A172 (cell line): ENCODE measurements at places on chromosomes 2 and 18. TPM values are rescaled to one million over a fixed set of nuclear protein-coding genes. Genes with fewer than 3 reads are reported as not detected.

DNA sequence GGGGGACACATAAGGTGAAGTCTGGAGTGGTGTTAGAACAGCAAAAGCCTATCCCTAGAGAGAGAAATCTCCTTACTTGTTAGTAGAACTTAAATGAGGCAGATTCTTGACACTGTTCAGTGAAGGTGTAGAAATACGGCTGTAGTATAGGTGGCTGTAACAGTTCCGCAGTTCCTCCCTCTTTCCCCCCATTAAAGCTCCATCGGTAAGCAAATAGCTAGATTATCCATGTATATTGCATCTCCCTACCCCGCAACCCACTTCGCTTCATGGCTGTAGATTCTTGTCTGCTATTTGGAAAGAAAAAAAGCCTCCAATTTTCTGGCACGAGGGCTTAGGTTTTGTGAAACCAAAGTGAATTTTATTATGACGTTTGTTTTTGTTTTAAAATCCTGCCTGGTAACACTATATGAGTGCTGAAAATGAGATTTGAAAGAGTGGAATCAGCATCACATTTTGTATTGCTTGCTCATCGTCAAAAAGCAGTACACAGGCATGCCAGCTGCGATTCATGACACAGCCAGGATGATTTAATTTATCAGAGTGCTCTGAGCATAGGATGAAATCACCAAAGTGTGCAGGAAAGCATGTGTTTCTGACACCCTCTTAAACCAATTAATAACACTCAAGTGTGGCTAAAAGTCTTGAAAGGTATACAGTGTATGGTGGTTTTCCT is 1.4 kb downstream of the FAM171B start:
- peak; percentile 40 for DNase-seq

GRCh38 chr2:172129404-172129803 is 26.7 kb upstream of the DLX2 start:
- DNase-seq = no peak

DNA sequence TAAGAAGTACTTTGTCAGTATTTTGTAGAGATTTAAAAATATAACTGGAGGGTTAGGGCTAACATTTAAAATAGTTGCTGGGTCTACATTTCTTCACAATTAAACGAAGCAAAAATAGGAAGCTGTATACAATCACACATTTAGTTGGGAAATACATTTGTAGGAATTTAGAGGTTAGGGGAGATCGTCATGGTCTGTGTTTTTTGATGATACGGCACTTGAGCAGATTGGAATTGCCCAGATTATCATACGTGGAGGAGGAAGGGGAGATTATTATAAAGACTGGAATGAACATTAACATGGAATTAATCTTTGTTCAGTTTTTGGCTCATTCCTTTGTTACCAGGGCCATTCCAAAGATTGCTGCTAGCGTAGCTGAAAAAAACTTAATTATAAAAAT is 84.6 kb downstream of the MTA3 start:
- DNase-seq = no peak

GRCh38 chr18:77087393-77088141 is 45.0 kb downstream of the MBP start:
- DNase-seq = no peak

DNA sequence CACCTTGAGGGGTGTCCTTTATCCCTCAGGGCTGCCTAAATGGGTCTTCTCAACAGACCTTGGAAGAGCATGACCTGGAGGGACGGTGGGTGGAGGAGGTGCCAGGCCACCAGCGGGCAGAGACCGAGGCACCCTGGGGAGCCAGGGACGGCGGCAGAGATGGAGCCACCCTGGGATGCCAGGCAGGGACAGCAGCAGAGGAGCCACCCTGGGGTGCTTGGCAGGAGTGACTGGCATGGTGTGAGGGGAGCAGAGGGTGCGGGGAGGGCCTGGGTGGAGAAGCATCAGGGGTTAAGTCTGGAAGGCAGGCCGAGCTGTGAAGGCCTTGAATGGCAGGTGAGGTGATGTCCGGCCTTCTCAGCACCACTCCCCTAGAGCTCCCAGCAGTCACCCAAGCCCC is 56.1 kb downstream of the CIB4 start:
- no peak for DNase-seq

DNA sequence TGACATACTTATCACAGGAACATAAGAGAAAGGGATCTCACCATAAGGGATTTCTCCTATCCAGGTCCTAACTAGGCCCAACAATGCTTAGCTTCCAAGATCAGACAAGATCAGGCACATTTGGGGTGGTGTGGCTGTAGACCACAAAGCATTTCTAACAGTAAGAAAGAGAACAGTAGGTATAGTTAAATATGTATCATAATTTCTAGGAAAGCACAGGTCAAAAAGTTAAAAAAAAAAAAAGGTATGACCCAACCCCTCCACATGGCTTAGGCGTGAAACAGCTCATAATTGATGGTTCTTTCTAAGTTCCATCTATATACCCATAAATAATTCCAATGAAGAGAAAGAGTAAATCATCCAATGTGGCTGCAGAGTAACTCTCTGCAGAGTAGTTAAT is 6.9 kb downstream of the PRKD3 start:
- no peak for DNase-seq

GRCh38 chr2:188046437-188046836 is 245.2 kb upstream of the GULP1 start:
- peak; percentile 67 for DNase-seq

GRCh38 chr2:112187805-112188596 is 49.8 kb downstream of the FBLN7 start:
- peak; percentile 47 for DNase-seq

Gene TNFRSF11A
- 0.62 and 3.4 TPM in 2 replicates for total RNA-seq

Gene CNGA3
- not detected in 2 replicates for total RNA-seq

Gene RSAD2
- total RNA-seq = 2.8 and 3.5 TPM in 2 replicates

Gene CD28
- 0.19 TPM in 1 of 2 replicates, not detected in the other for total RNA-seq
